Activated T-cell treated with anti-CD3 and anti-CD28 coated beads, Interleukin-2, amount 50 U/mL, for 24 hours (primary cell): ENCODE measurements at places on chromosomes 13 and 19.

- no peak for DNase-seq
Measured at GRCh38 chr19:47063874-47064273, 15.4 kb upstream of the TMEM160 start.

DNA sequence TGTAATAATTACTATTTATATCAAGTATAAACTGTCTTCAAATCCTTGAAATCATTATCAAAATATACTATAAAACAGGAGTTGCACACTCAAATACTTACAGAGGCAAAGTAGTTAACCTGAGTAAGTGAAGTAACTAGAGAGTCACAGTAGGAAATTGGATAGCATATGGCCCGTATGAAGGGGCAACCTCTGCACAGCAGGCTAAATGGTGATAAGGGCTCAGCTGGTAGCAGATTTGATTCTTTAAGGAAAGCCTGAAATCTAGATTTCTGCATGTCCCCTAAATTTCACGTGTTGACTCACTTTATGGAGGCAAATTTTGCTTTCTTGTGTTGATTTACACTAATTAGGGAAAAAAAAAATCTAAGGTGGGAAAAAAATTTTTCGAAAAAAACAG is 46.4 kb downstream of the STOML3 start:
- no peak for DNase-seq

DNA sequence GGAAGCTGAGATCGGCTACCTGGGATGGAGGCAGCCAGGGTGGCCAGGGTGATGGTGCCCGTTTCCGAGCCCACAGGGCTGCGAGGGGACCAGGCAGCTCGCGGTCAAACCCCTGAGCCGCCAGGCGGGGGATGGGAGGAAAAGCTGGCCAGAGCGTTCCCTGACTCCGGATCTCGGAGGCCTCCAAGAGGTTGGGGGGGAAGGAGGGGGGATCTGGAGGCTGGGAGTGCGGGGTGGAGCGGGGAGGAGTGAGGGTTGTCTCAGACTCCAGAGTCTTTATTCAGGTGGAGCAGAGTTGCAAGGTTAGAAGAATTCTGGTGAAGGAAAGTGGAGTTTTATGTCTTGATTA is 1.1 kb downstream of the CACNG7 start:
- DNase-seq: no peak

DNA sequence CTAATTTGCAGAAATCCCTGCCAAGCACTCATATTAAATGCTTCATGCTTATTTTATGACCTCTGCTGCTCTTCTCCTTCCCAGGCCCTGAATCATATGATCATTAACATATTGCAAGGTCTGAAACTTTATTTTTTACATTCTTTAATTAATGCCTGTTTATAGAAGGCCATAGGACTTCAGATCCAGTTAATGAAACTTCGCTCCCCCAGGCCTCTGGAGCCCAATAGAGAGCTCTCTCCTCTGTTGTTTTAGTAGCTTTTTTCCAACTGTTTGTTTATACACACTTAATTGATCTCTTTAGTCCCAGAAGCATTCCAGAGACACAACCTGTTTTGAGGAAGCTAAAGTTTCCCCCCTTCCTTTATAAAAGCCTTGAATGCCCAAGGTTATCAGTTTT is 68.3 kb downstream of the DACH1 start:
- DNase-seq: no peak

- DNase-seq: no peak
Measured at GRCh38 chr19:1447944-1448343, 2.0 kb upstream of the APC2 start.

GRCh38 chr13:96898212-96898611 is 96.1 kb downstream of the OXGR1 start:
- no peak for DNase-seq

- no peak for DNase-seq
Measured at GRCh38 chr19:38464421-38465082, 31.1 kb downstream of the RYR1 start.

DNA sequence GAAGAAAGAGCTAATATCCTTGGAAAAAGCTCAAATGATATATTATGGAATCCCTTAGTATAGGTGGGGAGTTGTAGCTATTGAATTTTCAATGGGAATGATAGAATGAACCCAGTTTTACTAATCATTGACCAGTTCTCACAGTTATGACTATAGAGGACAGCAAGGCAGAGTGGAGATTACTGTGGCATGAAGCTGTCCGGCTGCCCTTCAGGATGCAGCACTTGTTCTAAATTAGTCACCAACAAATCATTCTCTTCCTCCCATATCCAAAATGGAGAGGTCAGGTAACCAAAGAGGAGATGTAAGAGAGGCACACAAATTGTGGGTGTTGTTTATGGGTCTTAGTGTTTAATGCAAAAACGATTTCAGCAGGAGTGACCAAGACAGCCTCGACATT is 1490.0 kb upstream of the MIR17HG start:
- no peak for DNase-seq

- no peak for DNase-seq
Measured at GRCh38 chr19:35352177-35352447, 4.4 kb downstream of the FFAR1 start.

DNA sequence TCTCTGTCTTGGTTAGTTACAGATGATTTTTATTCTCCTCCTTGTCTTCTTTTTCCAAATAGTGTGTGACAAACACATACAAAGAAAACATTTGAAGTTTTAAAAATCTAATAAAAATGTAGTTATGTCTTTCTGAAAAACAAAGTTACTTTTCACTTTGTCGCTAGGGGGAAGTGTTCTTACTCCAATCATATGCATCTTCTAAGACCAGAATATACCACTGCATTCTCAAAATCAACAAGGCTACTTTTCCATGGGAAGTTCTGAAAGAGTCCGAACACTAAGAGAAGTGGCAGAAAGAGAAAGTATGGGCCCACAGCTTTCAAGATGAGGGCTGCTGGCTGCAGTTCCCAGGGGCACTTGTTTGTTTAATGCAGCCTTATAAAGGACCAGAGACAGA is 208.9 kb downstream of the DCT start:
- DNase-seq: no peak

- DNase-seq: no peak
Measured at GRCh38 chr13:30905932-30906383, at the start of gene MEDAG. Gene MEDAG, plus strand, starts transcription at chr13:30906271. Its CDS starts 245 bp downstream, at chr13:30906516.

DNA sequence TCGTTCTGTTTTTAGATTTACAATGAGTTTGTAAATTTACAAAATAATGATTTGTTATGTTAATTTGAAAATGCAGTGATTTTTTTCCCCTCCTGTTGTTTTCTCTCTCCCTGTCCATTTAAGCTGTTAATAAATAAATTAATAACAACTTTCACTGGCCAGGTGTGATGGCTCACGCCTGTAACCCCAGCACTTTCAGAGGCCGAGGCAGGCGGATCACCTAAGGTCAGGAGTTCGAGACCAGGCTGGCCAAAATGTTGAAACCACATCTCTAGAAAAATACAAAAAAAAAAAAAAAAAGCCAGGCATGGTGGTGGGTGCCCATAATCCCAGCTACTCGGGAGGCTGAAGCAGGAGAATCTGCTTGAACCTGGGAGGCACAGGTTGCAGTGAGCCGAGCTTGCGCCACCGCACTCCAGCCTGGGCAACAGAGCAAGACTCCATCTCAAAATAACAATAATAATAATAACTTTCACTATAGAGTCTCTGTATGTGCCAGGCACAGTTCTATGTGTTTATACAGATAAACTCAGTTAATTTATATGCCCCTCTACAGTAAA is 229.2 kb upstream of the ARGLU1 start:
- no peak for DNase-seq

GRCh38 chr19:3066482-3067049 is 4.3 kb upstream of the TLE5 start:
- DNase-seq: no peak

DNA sequence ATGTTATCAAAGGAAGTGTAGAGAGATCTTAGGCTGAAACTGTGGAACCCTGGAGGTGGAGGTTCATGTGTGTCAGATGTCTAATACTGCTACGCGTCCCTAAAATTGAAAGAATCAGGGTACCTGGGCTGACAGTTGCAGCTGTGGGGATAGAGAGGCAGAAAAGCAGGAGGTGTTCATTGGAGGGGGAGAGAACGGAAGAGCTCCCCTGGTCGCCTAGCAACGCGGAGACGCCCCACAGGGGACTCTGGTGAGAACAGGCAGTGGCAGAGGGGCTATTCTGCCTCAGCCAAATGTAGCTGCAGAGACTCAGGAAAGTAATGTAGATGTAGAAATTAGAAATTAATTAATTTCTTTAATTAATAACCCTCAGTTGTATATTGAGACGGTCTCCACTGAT is 10.1 kb upstream of the ZNF835 start:
- DNase-seq: no peak

- DNase-seq: no peak
Measured at GRCh38 chr19:39104186-39104596, 20.0 kb downstream of the ACP7 start.

DNA sequence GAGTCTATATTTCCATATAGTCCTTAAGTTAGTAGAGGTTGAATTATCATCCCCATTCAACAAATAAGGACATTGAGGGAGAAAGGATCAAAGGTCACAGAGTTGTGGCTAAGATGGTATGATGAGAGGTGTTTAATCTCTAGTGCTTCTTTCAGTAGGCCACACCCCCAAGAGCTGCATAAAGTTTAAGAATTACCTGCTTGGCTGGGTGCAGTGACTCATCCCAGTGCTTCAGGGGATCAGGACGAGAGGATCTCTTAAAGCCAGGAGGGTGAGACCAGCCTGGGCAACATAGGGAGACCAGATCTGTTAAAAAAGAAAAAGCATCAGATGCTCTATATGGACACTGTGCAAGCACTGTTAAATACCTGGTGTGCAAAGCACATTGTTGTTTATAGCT is 560.0 kb upstream of the KLHL1 start:
- no peak for DNase-seq

- peak; percentile 91 for DNase-seq
Measured at GRCh38 chr19:21851596-21852345, 15.8 kb upstream of the ZNF43 start.

DNA sequence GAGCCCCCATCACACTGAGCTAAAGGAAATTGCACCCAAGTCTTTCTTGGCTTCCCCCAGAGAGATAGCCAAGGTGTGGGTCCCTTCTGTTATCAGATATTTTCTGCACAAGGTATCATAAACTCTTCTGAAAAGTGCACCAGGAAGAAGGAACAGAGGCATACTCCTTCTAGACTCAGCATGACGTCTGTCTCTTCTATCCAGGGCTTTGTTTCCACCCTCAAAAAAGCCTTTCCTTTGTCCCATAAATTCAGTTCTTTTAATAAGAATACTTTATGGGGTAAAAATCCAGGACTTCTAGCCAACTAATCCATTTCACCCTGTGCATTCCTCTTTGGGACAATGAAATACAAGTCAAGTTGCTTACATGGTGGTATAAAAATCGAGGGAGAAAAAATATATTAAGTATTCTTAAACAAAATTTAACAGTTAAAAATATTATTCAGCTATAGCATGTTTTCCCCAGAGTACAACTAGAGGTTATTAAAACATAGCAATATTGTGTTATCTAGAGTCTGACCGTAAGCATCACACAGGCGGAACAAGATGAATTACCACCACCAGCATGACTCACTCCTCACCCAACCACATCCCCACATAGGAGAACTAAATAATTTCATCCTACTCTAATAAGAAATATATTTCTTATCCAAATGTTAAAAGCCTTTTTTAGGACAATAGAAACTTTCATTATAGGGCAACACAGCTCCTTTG is 79.9 kb upstream of the GPC6 start:
- no peak for DNase-seq

DNA sequence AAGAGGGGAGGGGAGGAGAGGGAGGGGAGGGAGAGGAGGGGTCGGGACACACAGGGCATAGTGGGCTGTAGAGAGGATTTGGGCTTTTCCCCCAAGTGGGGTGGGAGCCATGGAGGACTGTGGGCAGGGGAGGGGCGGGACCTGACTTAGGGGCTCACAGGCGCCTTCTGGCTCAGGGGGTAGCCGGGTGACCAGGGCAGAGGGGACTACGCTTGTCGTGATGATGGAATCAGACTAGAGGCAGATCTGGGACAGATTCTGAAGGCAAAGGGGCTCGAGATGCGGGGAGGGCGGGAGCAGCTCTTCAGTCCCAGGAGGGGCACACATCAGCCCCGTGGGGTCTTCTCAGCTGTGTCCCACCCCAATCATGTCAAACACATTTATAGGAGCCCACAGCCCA is 13.5 kb downstream of the NDUFA11 start:
- DNase-seq: no peak

GRCh38 chr13:28464861-28465460 is 30.0 kb downstream of the FLT1 start:
- DNase-seq: no peak

- no peak for DNase-seq
Measured at GRCh38 chr13:78596399-78596735, 7.0 kb downstream of the POU4F1 start.

- DNase-seq: no peak
Measured at GRCh38 chr13:107296804-107297203, 728.9 kb upstream of the ARGLU1 start.

DNA sequence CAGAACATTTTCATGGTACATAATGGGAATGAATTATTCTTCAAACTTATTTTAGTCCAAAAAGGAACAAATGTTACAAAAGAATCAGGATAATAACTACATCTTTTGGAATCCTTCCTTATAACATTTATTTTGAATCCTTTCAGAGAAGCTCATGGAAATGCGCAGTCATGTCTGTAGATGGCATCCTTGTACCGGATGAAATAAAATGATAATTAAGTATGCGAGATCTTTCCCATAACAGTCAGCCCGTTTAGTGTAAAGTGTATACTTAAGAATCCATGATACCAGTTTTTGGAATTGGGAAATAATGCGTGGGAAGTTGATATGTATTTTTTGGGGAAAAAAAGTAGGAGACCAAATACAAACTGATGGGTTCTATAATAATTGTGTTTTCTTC is 418.8 kb downstream of the GPC5 start:
- no peak for DNase-seq

GRCh38 chr19:3538965-3539755 is at the start of gene TEKTIP1:
Gene TEKTIP1, plus strand, starts transcription at chr19:3539174. Its CDS starts 4 bp downstream, at chr19:3539178.
- DNase-seq: no peak

DNA sequence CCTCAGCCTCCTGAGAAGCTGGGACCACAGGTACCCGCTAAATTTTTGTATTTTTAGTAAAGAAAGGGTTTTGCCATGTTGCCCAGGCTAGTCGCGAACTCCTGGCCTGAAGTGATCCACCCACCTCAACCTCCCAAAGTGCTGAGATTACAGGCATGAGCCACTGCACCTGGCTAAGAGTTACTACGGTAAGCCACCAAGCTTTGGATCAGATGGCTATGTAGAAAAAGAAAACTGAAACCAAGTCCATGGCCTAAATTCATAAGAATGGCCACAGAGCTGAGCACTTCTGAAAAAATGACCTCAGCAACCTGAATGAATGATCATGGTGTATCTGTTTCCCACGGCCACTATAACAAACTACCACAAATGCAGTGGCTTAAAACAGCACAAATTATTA is 9.4 kb downstream of the OPA3 start:
- no peak for DNase-seq

- DNase-seq: peak; percentile 98
Measured at GRCh38 chr19:55503502-55504251, 15.4 kb downstream of the SSC5D start.
